A673 (cell line): ENCODE measurements at places on chromosomes 13 and 19. TPM values are rescaled to one million over a fixed set of nuclear protein-coding genes. Genes with fewer than 3 reads are reported as not detected.
A peak's percentile ranks its signal among the peaks of the same experiment; 100 is the strongest.

The MLLT1 gene
- total RNA-seq: 80.1 and 88.6 TPM in 2 replicates

The NKPD1 gene
- 0.30 and 0.37 TPM in 2 replicates for total RNA-seq

GRCh38 chr19:53254411-53255341 is at the start of gene ZNF677:
TSS of gene ZNF677 (minus strand) at chr19:53254873. CDS start at chr19:53251550, 3,323 bp downstream.
- peak; percentile 67 for DNase-seq

GRCh38 chr19:17127671-17128070 is 52.1 kb downstream of the MYO9B start:
- DNase-seq: no peak

- DNase-seq: no peak
Measured at GRCh38 chr19:19911150-19911549, 10.4 kb downstream of the ZNF93 start.
